Cardiac septum (tissue), 1 donor: ENCODE measurements at places on chromosomes 2 and 18. TPM values are rescaled to one million over a fixed set of nuclear protein-coding genes. Genes with fewer than 3 reads are reported as not detected.

The SPATA3 gene
- total RNA-seq, result not detected

The SRD5A2 gene
- total RNA-seq, result not detected

The LMAN2L gene
- total RNA-seq, result 17.0 TPM

The DTNB gene
- 5.7 TPM for total RNA-seq

The CHST9 gene
- not detected for total RNA-seq

The SAG gene
- total RNA-seq, result not detected

DNA sequence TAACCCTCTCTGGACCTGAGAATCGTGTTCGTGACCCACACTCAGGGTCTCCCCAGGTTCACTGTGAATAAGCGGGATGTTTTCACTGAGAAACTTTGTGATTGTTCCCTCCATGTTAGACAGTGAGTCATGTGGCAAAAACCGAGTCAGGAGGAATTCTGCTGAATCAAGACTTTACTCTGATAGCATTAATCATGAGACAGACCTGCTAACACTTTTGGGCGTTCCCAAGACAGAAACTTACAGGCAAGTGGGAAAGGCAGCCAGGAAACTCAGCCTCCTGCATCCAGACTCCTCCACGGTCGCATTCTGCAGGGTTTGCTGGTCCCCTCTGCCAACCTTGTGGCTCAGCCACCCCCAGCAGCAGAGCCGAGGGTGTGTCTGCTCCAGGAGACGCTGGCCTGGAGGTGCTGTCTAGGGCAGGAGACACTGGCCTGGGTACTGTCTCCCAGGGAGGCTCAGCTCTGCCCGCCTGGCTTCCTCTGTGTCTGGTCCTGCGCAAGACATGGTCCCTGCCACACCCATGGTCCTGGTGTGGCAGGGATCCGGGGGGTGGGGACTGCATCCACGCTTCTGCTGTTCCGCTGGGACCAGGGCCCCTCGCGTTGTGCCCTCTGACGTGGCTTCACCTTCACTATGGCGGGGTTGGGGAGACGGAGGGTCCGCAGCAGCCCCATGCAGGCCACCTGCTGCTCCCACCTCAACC lies 177.4 kb downstream of the TWIST2 start:
- DNase-seq, result no peak

DNA sequence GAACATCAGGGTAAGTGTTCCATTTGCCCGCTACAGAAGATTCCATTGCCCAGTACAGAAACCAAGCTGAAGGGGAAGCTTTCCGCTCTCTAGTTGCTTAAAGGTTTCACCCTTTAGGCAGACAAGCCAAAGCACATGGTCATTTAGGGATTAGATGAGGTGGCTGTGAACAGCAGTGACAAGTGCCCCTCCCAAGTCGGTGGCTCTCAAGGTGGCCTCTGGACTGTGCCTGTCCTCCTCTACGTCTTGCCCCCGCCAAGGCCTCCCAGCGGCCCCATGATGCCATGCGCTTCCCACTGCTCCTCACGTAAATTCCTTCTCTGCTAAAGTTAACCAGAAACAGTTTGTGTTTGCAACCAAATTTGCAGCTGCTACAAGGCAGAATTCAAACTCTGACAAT lies 24.2 kb upstream of the PTPN4 start:
- DNase-seq, result no peak

DNA sequence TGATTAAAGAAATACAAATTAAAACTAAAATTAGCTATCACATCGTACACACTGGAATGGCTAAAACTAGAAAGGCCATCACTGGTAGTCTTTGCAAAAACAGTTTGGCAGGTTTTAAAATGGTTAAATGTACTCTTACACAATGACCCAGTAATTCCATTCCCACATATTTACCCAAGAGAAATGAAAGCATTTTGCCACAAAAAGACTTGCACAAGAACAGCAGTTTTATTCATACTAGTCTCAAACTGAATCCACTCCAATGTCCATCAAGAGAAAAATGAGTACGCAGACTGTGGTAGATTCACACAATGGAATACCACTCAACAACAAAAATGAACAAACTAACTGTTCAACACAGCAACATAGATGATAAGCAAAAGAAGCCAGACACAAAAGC lies 29.1 kb downstream of the SP140L start:
- no peak for DNase-seq
